Activated CD4-positive, CD25-positive, alpha-beta regulatory T cell treated with anti-CD3 and anti-CD28 coated beads, Interleukin-2, amount 50 U/mL, for 24 hours (primary cell): ENCODE measurements at places on chromosomes 1 and 21.
A peak's percentile ranks its signal among the peaks of the same experiment; 100 is the strongest.

- ATAC-seq, result no peak
Observed at GRCh38 chr1:207919523-207920170, 8.7 kb upstream of the CD34 start.

DNA sequence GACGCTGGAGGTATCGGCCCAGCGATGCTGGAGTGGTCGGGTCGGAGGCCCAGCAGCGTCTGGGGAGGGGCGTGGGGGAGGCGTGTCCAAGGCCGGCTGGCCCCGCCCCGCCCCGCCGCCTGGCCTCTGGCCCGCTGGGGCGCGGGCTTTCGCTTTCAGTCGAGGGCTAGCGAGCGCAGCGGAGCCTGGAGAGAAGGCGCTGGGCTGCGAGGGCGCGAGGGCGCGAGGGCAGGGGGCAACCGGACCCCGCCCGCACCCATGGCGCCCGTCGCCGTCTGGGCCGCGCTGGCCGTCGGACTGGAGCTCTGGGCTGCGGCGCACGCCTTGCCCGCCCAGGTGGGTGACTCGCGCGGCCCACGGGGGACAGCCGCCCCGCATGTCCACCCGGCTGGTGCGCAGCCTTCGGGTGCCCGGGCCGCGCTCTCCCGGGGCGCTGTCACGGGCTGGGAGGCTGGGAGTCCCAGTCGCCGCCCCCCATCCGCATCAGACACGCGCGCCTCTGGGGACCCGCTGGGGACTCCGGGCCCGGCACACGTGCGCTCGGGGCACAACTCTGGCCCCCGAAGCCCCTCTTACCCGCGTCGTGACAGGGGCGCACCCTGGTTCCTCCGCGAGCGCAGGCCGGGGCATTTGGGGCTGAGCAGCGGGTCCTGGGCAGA, at the start of gene TNFRSF1B:
Gene TNFRSF1B (plus strand): TSS at position 158 of the 659 bp plus-strand sequence. CDS start 101 bp downstream, at position 259.
- peak; percentile 51 for ATAC-seq

GRCh38 chr1:180923887-180924286, 11.2 kb downstream of the KIAA1614 start:
- ATAC-seq, result no peak

DNA sequence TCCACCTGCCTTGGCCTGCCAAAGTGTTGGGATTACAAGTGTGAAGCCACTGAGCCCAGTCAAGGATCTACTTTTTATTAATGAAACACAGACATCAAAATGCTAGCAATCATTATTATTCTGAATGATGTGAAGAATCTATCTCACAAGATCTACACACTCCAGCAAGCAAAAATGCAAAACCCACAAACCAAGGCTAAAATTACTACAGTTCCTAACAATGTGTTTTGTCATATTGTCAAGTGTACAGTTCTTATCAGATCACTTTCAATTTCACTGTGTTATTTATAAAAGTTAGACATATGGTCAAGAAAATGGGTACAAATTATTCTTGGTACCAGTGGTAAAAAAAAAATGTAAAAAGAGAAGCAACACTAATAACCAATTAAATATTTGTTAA, 61.3 kb upstream of the SDC3 start:
- no peak for ATAC-seq

DNA sequence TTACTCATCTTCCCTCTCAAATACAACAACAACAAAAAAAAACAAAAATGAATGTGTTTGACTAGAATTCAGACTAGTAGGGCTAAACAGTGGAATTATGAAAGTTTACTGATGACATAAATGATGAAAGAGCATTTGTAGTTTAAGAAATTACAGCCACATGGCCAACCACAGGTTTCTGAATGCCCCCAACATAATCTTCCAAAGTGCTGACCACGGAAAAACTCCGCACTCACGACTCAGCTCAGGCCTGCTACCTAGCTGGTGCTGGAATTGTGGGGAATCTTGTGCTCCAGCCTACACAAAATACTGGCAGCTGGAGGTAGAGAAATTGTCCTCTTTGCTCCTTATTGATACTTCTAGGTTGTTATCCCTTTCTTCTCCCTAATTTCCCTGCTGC, 23.6 kb upstream of the TBX15 start:
- ATAC-seq, result no peak

DNA sequence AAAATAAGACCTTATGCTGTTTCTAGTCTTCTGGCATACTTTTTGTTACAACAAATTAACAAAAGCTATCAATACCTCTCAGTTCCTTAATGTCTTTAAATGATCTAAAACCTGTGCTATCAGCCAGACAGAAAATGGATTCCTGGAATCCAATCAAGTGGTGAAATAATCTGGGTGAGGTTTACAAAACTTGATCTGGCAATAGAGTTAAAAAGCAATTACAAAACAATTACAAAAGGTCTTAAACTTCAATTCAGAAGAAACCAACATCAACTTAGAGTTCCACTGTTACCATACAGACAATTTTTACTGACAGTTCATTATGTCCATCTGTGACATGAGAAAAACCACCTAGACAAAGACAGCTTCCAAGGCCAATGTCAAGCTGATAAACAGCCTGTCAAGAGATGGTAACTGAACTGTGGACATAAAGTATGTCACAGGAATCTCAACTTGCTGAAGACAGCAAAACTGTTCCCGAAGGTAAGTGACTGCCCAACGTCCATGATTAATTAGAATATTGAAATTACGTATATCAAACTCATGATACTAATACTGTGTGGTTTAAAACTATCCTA, 17.4 kb downstream of the ZZZ3 start:
- no peak for ATAC-seq

- no peak for ATAC-seq
Observed at GRCh38 chr1:204830747-204831146, 39.9 kb upstream of the NFASC start.

GRCh38 chr1:18166341-18166740, 58.7 kb downstream of the IGSF21 start:
- no peak for ATAC-seq

DNA sequence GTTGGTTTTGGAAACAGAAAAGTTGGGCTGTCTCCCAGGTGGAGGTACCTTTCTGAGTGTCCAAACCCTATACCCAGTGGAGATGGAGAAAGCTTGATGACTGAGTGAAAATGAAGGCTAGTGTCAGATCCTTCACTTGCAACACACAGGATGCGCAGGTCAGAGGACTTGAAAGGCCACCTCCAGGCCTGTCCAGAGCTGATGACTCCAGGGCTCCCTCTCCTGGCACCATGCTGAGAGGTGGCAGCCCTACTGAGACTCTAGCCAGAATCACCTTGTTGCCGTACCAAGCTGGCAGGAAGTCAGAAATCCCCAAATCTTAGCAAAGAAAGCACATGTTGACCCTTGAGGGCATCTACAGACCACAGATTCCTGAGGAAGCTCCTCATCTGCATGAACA, 16.4 kb downstream of the KNCN start:
- no peak for ATAC-seq

DNA sequence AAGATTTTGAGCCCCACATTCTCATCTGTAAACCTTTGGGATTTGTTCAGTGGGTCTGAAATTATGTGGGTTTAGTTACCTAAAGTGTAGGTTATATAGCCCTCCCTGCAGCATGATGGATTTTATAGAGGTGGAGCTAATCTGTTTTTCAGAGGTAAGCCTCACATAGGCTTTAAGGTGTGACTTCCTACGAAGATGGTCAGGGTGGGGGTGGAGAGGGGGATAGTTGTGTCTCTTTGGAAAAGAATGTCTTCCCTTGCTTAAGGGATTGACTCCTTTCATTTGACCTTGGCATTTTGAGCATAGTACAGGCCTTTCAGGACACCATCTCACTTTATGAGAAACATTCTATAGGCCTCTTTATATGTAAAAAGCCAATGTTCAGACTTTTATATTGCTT, 3.4 kb downstream of the CACHD1 start:
- ATAC-seq, result no peak

- ATAC-seq, result no peak
Observed at GRCh38 chr1:181504399-181504842, 21.1 kb downstream of the CACNA1E start.

GRCh38 chr1:94193128-94193527, 44.3 kb downstream of the ARHGAP29 start:
- no peak for ATAC-seq

DNA sequence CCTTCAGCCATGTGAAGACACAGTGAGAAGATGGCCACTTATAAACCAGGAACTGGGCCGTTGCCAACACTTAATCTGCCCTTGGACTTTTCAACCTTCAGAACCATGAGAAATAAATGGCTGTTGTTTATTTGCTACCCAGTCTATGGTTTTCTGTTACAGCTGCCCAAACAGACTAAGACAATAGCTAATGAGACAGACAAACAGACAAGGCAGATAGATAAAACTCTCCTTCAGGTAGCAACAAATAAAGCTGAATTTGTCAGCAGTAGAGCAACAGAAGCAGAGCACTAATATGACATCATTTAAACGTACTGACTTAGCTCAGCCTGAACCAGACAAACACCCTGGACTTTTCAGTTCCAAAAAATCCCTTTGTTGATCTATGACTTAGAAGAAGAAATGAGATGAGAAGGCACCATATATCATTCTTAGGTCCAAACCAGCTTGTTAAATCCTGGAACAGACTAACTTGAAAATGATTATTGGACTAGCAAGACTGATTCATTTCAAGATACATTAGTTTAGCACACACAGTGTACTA, 27.0 kb downstream of the ZZZ3 start:
- ATAC-seq, result peak; percentile 62

- no peak for ATAC-seq
Observed at GRCh38 chr1:155455588-155456195, 106.9 kb downstream of the ASH1L start.

GRCh38 chr1:40658751-40659648, 6.5 kb downstream of the RIMS3 start:
- ATAC-seq, result no peak

- no peak for ATAC-seq
Observed at GRCh38 chr1:162973381-162973795, 95.8 kb upstream of the RGS4 start.

DNA sequence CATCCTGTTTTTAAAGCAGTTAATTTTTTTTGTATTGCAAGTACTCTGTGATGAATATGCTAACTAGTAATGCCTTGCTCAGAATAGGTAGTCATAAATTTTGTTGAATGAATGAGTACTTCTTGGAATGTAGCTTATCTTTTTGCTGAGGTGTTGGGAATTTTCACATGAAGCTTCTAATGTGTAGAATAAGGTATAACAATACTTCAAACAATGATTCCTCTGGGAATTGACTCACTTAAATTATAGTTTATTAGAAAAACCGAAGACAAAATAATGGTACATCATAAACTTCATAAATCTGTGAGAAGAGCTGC, 13.9 kb downstream of the CDC14A start:
- ATAC-seq, result no peak

- peak; percentile 29 for ATAC-seq
Observed at GRCh38 chr1:172266528-172267174, 153.8 kb upstream of the C1orf105 start.

GRCh38 chr21:25179116-25179515, 428.2 kb downstream of the MRPL39 start:
- no peak for ATAC-seq

DNA sequence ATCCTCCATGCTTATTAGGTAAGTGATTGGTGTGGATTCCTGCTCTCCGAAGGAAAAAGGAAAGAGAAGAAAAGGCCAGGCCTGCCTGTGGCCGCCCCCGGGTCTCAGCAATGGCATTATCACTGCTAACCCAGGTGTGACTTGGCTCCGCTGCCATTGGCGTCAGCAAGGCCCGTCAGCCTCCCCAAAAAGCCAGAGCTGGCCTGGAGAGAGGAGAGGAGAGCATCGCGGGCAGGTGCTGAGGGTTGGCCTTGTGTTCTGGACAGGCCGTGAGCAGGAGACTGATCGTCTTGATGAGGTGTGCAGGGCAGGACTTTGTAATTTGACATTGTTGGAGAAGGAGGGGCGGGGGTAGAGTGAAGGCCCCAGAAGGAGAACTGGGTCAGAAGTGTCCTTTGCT, 186.4 kb downstream of the CAMTA1 start:
- no peak for ATAC-seq
